ENCODE measurements at places on chromosomes 2 and 18.

- no peak for DNase-seq
Observed at GRCh38 chr2:200624026-200624425, 38.2 kb downstream of the AOX1 start.

DNA sequence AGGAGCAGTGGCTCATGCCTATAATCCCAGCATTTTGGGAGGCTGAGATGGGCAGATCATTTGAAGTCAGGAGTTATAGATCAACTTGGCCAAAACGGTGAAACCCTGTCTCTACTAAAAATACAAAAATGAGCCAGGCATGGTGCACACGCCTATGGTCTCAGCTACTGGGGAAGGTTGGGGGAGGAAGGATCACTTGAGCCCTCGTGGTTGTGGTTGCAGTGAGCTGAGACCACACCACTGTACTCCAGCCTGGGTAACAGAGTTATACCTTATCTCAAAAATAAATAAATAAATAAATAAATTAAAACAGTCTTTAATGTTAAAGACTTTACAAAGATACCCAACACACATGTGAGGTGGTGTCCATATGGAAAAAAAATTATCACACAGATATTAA lies 134.0 kb downstream of the C2orf74 start:
- DNase-seq = no peak

DNA sequence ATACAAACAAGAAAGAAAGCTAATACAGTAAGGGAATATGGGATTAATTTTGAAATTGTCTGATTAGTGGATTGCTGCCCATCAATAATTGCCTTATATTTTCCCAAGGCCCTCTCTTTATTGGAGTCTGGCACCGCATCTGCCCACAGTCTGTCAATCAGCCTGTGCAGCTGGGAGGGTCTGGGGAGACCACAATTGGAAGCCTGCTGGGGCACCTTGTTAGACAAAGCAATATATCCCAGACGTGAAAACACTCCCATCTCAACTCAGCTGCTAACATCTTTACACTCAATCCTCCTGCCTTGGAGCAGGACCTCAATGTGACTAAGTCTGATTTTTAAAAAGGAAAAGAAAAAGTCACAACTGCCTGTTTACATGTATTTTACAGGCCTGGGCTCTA lies 258.6 kb downstream of the SRBD1 start:
- DNase-seq = no peak

DNA sequence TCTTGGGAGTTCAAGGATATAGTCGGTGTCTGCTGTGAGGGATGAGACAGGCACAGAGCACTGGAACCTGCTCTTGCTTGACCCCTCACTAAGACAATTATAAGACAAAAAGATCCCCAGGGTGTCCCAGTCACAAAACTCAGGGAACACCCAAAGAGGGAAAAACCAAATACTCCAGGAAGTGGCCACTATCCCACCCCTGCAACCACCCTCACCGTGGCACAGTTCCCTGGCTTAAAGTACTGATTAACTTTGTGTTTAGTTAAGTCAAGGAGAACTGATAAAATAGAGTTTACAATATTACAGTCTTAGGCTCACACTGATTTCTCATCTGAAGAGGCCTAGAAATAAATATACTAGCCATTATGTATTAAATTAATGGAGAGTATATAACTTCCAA lies 13.5 kb downstream of the IL36B start:
- no peak for DNase-seq

- DNase-seq = no peak
Observed at GRCh38 chr18:59172664-59173249, 33.1 kb downstream of the SEC11C start.

GRCh38 chr2:26682155-26682554 lies 10.4 kb upstream of the KCNK3 start:
- DNase-seq = no peak

DNA sequence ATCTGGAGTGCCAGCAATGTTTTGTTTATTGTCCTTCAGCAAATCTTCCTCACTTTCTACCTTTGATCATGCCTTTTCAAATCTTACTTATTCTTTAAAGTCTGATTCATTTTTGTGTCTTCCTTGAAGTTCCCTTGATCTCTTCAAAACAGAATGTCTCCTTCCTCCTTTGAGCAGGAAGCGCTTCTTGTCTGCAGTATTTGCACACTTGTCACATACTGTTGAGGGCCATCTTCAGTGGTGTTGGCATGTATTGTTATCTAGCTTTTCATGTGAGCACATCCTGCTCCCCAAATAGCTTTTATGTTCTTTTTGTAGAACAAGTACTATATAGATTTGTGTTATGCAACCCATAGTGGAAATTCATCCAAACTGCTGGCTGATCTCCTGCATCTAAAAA lies 5.9 kb upstream of the CERS6 start:
- DNase-seq = no peak

GRCh38 chr18:4445902-4446301 lies 9.2 kb downstream of the DLGAP1 start:
- no peak for DNase-seq

DNA sequence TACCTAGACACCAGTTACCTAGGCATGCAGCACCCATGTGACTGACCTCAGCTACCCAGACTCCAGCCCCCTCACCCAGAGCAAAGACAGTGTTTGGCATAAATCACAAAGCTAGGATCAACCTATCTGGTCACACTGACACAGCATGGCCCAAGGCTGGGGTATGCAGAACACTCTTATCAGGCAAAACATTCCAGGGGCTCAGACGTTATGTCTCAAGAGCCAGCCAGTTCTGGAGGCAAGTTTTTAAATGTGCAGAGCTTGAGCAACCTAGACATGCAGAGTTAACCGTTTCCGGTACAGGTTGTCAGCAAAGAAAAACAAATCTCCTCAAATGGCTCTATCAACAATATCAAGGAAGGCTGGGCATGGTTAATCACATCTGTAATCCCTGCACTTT lies 92.8 kb downstream of the AP1S3 start:
- DNase-seq = no peak

DNA sequence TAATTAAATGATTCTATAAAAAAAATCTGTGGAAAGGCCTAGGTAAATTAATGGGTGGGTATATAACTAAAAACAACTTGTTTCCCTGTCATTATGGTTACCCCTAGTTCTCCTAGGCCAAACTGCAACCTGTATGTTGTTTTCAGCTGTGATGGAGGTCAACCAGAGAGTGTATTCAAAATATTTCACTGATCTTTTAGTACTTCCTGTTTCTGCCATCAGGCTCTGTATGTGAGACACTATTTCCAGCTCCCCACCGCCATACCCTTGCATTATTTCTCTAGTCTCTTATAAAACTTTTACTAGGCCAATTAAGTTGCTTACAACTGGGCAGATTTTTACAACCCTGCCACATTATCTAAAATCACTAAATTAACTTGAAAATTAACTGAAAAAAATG lies 21.0 kb upstream of the CDKL4 start:
- no peak for DNase-seq

GRCh38 chr2:183926433-183926832 lies 671.9 kb upstream of the ZNF804A start:
- DNase-seq = no peak

All from stimulated activated CD4-positive, alpha-beta T cell treated with anti-CD3 and anti-CD28 coated beads, Interleukin-1b, Interleukin-23, amount 100 ng/mL, for 1 hour (primary cell).